ENCODE measurements at places on chromosomes 5 and 9.

DNA sequence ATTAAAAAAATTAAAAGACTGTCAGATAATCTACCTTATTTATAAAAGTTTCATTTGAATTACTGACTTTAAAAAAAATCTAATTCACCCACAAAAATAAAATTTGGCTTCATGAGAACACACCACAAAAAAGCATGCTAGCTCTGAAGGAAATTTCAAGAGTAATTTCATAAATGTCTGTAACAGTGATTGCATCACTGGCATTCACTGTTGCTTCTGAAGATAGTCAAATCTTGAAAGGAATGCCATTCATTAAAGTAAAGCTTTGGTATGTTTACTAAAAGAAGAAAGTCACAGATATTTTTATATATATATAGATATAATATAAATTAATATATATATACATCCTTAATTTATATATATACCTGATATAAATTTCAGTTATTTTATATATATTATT is 43.4 kb downstream of the NADK2 start:
- DNase-seq = no peak

GRCh38 chr9:130426467-130426773 is 18.3 kb upstream of the ASS1 start:
- DNase-seq = no peak

- no peak for DNase-seq
Measured at GRCh38 chr9:10523164-10523563, 89.6 kb downstream of the PTPRD start.

GRCh38 chr5:20369518-20369885 is 381.5 kb upstream of the CDH18 start:
- no peak for DNase-seq

DNA sequence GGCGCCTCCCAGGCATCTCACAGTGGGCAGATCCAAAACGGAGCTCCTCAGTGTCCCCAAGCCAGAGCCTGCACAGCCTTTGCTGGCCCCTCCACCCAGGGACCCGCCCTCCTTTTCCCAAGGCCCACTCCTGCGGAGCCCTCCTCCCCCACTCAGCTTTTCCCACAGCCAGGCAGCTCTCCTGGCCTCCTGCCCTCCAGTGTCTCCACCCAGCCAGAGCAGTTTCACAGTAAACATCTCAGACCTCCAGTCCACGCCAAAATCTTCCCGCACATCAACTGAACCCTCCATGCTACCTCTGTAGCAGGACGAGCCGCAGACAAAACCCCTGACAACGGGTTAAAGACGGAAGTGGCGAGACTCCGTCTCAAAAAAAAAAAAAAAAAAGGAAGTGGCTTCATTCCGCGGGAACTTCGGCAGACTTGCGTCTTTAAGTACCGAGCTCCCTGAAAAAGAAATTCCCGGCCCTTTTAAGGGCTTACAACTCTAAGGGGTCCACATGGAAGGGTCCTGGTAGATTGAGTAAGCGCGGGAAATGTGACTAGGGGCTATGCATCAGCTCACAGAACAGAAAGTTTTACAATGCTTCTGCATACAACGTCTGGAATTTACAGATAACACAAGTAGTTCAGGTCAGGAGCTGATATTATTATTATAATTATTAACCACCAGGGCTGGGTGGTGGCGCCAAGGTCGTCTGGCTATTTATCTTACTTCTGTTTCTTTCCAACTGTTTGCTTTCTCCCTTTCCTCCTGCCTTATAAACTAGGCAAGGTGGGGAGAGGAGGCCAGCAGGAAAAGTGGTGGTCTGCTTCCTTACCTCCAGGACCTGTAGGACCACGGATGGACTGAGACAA is 11.4 kb upstream of the GRIN1 start:
- peak; percentile 51 for DNase-seq

GRCh38 chr5:111945535-111945934 is 188.5 kb upstream of the NREP start:
- no peak for DNase-seq

DNA sequence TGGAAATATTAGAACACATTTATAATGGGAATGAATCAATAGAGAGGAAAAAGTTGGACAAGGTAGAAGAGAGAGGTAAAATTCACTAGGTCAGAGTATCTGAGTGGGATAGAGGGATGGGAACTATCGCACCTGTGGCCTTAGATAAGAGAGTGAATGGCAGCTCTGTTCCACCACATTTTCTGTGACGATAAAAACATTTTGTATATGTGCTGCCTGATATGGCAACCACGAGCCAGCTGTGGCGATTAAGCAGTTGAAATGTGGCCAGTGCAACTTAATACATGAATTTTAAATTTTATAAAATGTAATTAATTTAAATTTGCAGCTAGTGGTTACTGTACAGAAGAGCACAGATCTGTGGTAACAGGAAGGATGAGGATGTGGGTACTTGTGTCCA is 46.7 kb downstream of the ZNF354A start:
- DNase-seq = no peak

Measured in CD4-positive, alpha-beta T cell treated with Interleukin-21 for 1 hour (primary cell).